Retinal pigment epithelial cell (primary cell): ENCODE measurements at places on chromosomes 5 and 9.

- no peak for DNase-seq
Measured at GRCh38 chr9:135328485-135329417, 150.8 kb upstream of the PPP1R26 start.

DNA sequence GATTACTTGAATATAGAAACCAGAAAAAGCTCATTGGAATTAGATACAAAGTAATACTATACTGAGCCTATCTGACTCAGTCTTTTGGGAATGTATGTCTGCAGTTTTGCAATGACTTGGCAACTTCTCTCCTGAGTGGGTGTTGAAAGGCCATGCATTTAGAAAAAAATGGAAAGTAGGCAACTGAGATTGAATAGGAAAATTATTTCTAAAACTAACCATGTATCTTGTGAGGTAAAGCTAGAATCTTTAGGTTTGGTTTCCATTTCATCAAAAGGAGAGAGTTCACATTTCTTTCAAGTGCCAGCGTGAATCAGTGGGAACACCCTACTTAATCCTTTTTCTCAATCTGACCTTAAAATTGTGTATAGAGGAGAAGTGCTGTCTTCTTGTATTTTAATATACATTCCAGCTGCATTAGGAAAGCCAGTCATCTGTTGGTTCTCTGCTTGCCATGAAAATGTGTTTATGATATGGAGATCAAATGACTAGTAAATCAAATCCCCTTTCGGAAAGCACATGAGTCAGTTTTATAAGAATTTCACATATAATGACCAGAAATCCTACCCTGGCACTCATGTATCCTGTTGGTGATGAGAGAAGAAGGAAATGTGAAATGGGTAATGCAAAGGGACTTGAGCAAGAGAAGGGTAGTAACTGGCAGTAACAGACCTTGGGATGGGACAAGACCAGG lies 30.4 kb downstream of the NFX1 start:
- peak; percentile 88 for DNase-seq

DNA sequence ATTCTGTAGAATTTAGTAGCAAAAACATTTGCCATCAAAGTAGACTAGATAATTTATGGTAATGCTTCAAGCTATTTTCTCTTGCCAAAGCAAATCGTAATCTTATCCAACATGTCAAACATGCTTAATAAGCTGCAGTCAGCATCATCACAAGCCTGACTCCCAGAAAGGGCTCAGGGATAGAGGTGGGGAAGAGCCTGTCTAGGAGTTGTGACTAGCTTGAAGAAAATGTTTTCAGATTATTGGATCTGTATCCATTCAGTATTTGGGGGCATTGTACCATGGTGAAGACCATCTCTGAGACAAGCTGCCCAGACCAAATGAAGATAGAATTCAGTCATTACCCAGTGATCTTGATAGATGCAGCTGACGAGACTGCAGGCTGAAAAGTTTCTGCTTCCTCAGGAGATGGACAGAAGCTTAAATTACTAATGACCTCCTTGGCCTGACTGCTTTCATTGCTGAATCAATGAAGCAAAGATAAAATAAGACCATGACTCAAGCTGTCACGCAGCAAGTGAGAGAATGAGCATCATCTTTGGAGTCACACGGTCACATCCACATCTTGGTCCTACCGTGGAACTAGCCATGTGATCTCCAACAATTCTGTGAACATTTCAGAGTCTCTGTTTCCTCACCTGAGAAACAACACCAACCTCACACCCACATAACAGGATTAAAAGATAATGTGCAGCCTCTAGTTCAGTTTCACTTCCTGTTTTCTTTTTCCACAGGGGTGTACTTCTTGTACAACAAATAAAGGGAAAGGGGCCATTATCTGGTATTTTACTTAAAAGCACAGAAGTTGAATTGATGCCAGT lies 9.4 kb downstream of the ERAP2 start:
- DNase-seq: no peak

- no peak for DNase-seq
Measured at GRCh38 chr5:147685993-147686392, 96.5 kb downstream of the JAKMIP2 start.

DNA sequence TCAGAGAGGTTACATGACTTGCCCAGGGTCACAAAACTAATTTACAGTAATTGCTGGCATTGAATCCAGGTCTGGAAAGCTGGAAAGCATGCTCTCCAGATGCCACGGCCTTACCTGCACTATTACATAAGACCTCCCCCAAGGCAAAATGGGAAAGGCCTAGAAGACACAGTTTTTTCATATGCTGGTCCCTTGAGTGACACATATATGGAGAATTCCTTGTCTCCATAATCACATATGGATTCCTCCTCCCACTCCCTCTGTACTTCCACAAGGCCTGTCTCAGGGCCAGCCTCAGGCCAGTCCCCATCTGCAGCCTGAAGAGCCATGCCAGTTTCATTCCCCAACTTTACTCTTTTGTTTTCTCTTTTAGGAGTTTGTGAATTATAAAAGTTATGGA lies 28.6 kb upstream of the MEIKIN start:
- DNase-seq: no peak

DNA sequence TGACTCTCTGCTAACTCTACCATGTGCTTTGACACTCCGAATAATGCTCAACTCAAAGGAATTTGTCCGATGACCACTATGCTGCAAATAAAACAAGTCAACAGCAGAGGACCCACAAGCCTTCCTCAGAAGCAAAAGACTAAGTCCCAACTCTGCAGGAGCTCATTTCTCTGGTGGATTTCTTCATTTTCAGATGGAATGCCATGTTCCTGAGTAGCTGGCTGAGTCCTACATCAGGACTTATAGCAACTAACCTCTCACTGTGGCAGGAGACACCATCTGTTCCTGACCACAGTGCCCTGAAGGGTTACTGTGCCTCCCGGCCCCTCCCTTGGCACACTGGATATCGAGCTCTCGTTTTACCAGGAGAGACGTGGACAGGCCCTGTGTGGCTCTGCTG lies 20.8 kb downstream of the LHFPL2 start:
- DNase-seq: no peak

DNA sequence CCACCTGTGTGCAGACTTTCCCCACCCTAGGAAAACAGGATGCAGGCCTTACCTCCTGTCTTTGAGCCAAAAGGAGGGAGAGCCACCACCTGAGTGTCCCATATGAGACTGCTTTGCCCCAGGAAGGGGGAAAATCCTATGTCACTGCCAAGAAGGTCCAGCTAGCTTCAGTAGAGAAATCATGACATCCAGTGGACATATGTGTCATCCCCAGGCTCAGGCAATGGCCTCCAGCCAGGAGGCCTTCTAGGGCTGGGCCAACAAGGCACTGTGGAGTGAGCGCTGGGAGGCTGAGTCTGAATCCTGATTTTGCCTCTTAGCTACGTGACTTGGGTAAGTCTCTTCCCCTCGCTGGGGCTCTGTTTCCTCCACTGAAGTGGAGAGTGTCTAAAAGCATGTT lies 60.2 kb downstream of the SMIM23 start:
- no peak for DNase-seq

DNA sequence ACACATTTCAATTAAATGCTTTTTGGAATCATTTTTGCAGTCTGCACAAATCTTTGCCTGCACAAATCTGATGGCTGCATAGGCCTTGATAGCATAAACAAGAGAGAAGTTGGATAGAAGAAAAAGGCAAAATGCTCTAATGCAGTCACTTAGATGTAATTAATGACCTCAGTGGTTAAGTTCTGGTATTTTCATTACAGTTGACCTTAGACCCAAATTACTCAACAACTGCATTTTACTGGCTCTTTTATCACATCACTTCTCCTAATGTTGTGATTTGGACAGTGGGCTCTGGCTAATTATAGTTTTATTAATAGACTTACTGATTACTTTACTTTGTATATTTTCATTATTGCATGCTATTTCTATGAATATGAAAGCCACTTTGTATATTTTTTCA lies 34.3 kb downstream of the NTRK2 start:
- DNase-seq: no peak

DNA sequence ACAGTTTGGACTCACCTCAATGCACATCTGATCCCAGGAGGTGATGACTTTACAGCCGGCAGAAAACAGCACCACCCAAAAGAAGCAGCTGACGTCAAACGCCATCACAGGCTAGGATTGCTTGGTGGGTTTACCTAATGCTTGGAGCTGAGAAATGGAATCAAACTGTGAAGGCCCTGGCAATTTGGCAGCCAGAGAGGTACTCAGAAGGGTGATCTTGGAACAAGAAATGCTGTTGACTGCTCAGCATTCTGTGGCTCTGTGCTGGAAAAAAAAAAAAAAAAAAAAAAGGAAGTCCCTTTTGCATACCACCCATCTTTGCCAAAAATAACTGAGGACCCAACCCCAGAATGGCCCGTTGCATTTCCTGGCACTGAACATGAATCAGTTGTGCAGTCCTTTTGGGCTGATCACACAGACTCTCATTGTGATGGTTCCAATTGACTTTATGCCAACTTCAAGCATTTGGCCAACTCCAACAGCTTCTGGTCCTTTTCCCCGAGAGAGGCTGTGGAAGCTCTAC lies at the start of gene CD180:
Gene CD180, minus strand, starts transcription at position 263 of the 523 bp plus-strand sequence. Its CDS starts 158 bp downstream, at position 105.
- no peak for DNase-seq

DNA sequence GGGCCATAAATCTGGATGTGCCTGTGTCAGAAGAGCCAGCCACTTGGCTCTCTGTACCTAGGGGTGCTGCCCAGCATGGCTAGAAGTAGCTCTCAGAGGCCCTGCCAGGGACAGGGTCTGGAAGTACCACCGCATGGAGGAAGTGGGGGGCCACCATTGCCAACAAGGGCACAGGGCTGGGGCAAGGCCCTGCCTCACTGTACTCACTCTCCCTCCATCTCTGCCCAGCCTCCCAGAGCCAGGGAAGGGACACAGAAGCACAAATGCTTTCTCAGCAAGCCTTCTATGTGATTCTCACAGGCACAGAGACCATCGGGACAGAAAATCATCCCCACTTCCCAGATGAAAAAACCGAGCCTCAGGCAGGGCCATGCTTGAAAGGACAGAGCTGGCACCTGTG lies 138.1 kb downstream of the C5orf15 start:
- no peak for DNase-seq

DNA sequence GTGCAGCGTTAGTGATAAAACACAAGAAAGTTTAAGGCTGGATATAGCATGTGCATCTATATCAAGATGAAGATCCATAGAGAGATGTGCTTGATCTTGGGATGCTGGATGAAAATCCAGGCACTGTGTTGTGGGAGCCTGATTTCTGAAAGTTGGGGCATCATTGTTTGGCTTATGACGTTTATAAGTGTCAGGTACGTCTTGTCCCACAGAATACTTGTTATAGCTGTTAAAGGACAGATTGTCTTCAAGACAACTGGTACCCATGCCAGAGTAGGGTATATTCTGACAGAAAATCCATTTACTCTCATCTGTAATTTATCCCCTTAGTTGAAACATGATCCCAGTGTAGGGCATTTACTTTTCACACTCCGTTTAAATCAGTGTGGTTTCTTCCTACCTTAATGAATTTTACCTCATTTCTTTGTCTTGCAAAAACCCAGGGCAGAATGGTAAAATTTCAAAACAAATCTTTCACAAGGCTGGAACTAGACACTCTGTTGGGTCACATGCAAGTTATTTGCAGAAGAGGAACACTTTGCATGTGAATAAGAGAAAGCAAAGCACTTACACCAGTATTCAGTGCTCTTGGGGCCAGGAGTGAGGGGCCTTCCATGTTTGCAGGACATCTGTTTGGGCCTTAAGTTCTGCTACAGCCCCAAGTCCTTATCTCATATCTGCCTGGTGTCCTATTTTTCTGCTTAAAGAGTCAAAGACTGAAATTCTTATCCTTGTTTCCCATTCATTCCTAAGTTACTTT lies 73.3 kb downstream of the GHR start:
- no peak for DNase-seq

GRCh38 chr5:57209316-57210040 lies 35.6 kb downstream of the GPBP1 start:
- no peak for DNase-seq

- no peak for DNase-seq
Measured at GRCh38 chr5:145189746-145190145, 645.4 kb downstream of the PRELID2 start.

DNA sequence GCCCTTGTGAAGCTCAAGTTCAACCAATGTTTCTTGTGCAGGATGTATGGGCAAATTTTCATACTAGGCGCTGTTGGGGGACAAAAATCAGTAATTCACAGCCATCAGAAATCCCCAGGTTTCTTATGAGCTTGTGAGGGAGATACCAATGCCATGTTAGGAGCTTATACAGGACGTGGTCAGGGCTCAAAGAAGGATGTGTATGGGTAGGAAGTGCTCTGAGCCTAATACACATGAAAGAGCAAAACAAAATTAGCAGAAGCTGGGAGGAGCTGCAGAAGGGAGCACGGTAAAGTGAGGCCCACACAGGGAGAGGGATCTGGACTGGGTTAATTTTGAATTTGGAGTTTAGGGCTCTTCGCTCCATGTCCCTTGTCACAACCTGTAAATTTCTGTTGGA lies 114.6 kb upstream of the MAP3K1 start:
- DNase-seq: no peak

GRCh38 chr5:142872217-142872616 lies 102.0 kb downstream of the ARHGAP26 start:
- no peak for DNase-seq

- no peak for DNase-seq
Measured at GRCh38 chr5:72369711-72370110, 49.5 kb downstream of the PTCD2 start.

DNA sequence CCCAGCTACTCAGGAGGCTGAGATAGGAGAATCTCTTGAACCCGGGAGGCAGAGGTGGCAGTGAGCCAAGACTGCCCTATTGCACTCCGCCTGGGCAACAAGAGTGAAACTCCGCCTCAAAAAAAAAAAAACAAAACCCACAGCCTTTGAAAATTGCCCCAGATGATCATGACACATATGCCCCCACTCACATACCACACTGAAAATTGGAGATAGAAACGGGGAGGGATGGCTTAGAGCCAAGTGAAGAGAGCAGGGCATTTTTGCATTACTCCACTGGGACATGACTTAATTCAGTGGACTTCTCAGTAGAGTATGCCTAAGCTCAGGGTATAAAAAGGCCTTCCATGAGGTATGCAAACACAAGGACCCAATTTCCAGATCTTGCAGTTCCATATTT lies 309.3 kb downstream of the BNC2 start:
- no peak for DNase-seq

- DNase-seq: no peak
Measured at GRCh38 chr5:151270599-151270998, 17.6 kb downstream of the GM2A start.

DNA sequence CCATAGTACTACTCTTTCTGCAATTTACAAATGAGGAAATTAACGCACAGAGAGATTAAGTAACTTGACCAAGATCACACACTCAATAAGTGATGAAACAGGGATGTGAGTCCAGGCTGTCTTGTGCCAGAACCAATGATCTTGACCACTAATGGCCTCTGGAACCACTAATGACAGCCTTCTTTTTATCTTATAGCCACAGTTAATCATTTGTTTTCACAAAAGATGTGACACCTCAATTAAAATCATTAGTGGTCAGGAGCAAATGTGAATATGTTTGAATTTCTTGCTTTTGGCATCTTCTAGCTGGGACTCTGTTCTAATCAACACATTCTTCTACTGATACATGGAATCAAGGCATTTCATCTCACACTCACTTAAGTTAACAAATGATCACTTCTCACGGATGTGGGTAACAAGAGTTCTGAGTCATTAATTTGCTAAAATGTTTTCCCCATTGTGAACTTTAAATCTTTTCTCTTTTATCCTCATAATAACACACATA lies 102.7 kb upstream of the CD180 start:
- no peak for DNase-seq

- no peak for DNase-seq
Measured at GRCh38 chr9:81242866-81243265, 446.5 kb downstream of the TLE1 start.
